ENCODE measurements at places on chromosomes 4 and X.

DNA sequence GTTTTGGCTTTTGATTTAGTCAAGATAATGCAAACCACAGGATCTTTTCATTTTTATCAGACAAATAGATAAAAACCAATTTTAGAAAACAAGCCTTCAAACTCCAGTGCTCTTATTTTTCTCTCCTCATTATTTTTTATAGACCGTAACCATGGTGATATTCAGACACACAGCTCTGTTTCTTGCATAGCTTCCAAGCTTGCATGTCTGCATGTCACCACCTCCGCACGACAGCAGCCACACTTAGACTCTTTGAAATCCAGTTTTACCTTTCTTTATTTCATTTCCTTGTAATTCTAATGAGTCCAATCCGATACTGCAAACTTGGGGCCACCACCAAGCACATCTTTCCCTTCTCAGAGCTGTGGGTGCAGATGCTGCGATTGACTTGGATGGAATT is 94.3 kb upstream of the GPM6A start:
- DNase-seq = no peak

DNA sequence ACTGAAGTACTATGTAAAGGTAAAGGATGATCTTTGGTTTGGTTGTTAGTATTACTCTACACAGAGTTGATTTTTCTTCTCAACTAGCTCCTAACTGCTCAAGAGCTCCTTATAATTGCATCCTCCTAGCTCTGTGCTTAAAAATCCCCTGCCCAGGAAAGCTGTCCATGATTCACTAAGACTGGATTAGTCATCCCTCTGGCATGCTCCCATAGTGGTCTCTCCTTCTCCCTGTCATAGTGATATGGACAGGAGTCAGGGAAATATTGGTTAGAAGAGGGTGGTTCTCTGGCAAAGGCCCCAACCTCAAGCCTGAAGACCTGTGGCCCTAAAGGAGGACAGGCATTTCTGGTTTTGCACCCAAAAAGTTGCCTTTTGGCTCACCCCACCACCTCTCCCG is 242.3 kb upstream of the KCNIP4 start:
- peak; percentile 48 for DNase-seq

GRCh38 chr4:20723019-20723418 is 22.8 kb downstream of the PACRGL start:
- DNase-seq = peak; percentile 12

DNA sequence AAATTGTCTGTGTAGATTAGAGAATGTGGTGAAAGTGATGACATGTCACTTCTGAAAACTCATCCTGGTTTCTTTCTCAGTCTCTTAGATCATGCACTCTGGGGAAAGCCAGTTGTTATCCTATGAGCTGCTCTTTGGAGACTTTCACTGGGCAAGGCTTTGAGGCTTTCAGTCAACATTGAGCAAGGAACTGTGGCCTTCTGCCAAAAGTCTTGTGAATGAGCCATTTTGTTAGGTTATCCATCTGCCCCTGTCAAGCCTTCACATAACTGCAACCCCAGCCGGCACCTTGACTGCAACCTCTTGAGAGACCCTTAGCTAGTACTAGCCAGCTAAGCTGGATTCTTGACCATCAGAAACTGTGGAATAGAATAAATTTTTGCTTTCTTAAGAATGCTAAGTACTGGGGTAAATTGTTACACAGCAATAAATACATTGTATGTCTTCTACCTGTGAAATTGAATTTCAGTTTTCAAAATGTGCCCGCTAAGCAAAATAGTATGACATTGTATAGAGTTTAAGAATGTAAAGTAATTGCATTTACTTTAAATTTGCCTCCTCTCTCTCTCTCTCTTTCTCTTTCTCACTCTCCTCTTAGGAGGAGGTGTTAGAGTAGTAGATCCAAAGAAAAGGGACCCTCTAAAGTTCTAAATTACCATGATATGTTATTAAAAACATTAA is 1273.0 kb downstream of the RAPGEF2 start:
- no peak for DNase-seq

GRCh38 chr4:155426953-155427352 is 50.2 kb upstream of the MAP9 start:
- no peak for DNase-seq

GRCh38 chr4:120317713-120318112 is 251.1 kb upstream of the MAD2L1 start:
- DNase-seq = no peak

- peak; percentile 88 for DNase-seq
Observed at GRCh38 chr4:174120446-174121295, 162.8 kb downstream of the FBXO8 start.

Data from AG10803 (cell line).